ENCODE measurements at places on chromosomes 7 and 10.

- no peak for DNase-seq
- no peak overlapping the region for H3K4me3 ChIP-seq
- no peaks in the 10 kb centered on the region for H3K27me3 ChIP-seq
- H3K36me3 ChIP-seq = no peaks in the 10 kb centered on the region
- no peaks in the 10 kb centered on the region for H3K4me1 ChIP-seq
- no peak overlapping the region for H3K27ac ChIP-seq
These were observed 39.1 kb downstream of the WNT2 start for GRCh38 chr7:117283779-117284178.

DNA sequence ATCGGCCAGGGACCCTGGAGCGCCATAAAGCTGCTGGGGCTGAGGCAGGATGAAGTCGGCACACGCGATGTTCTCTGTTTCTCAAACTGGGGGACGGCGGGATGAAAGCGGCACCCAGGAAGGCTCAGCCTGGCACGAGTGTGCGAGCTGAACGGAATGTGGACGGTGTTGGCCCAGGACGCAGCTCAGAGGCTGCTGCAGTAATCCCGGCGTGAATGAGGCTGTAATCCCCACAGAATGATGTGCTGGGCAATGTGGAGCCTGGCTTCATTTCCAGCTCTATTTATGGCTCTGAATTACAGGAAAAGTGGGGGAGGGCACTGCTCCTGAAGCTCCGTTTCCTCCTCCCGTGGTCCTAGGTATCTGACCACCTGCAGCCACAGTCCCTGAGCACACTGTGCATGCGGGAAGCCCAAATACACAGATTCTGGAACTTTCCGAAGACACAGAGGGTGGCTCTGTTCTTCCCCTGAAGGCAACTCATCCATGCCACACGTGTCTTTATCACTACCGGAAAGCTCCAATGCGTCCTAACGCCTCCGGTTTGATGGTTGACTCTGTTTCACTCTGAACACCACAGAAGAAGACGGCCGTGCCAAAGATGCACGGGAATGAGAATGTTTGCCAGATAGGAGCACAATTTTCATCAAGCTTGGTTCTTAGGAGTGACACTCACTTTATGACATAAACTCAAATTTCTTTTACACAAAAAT, 37.6 kb downstream of the KLF6 start:
- H3K27ac ChIP-seq = no peak overlapping the region
- no peaks in the 10 kb centered on the region for H3K36me3 ChIP-seq
- no peak for DNase-seq
- no peaks in the 10 kb centered on the region for H3K4me1 ChIP-seq
- H3K27me3 ChIP-seq = no peaks in the 10 kb centered on the region
- no peak overlapping the region for H3K4me3 ChIP-seq

DNA sequence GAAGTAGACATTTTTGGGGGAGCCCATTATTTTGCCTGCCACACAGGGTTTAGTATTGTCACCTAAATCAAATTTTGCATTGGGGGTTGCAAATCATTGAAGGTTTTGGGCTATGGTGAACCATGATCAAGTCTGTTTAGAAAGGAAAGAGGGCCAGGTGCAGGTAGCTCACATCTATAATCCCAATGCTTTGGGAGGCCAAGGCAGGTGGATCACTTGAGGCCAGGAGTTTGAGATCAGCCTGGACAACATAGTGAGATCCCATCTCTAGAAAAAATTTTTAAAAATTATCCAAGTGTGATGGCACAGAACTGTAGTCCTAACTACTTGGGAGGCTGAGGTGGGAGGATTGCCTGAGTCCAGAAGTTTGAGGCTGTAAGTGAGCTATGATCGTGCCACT, 31.2 kb downstream of the KAT6B start:
- no peak overlapping the region for H3K4me3 ChIP-seq
- H3K27me3 ChIP-seq = no peaks in the 10 kb centered on the region
- DNase-seq = no peak
- peaks cover 2% of the 10 kb centered on the region for H3K4me1 ChIP-seq
- no peaks in the 10 kb centered on the region for H3K36me3 ChIP-seq

DNA sequence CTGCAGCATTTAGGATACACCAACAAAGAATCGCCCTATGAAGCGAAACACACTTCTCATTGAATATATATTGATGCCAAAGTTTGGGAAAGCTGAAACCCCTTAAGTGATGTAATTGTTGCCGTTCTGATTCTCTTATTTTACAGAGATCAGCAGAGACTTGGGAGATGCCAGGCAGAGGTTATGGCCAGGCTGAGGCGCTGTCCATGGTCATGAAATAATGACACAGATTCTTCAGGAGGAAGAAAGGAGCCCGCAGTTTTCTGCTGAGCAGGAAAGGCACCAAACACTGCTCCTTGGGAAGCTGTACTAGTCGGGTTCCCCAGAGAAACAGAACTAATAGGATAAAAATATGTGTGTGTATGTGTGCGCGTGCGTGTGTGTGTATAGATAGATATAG, 566.0 kb downstream of the CALN1 start:
- H3K27me3 ChIP-seq = no peaks in the 10 kb centered on the region
- H3K4me1 ChIP-seq = no peaks in the 10 kb centered on the region
- H3K4me3 ChIP-seq = no peak overlapping the region
- DNase-seq = no peak

DNA sequence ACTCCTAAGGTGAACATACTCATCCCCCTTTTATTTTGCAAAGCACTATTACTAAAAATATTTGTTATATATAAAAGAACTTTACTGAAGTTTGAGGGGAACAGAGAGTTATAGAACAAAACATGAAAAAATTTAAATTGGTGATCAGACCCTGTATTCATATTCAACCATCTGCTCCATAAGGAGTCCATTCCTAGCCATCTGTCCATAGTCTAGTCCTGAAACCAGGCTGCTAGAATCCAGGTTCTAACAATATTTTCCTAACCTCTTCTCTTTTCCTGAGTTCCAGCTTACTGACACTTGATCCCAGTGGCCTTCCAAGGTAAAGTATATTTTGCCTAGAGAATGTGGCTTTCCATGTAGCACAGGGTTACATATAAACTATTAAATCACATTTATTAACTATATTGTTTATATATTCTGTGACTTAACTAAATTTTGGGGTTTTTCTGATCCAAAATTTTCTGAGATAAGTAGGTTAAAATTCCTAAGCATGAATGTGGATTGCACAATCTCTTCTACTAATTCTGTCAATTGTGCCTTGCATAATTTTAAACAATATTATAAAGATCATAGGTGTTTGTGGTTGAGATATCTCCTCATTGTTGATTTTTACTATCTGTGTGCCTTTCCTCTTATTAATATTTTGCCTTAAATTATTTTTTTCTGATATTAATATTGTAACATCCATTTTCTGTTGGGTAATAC, 137.6 kb upstream of the MAGI2 start:
- no peaks in the 10 kb centered on the region for H3K27me3 ChIP-seq
- H3K36me3 ChIP-seq = no peaks in the 10 kb centered on the region
- H3K4me1 ChIP-seq = no peaks in the 10 kb centered on the region
- no peak overlapping the region for H3K4me3 ChIP-seq
- H3K27ac ChIP-seq = no peak overlapping the region

- no peaks in the 10 kb centered on the region for H3K4me1 ChIP-seq
- no peaks in the 10 kb centered on the region for H3K36me3 ChIP-seq
- H3K4me3 ChIP-seq = no peak overlapping the region
- H3K27me3 ChIP-seq = no peaks in the 10 kb centered on the region
These were observed 133.5 kb downstream of the ST7 start for GRCh38 chr7:117086788-117087187.

DNA sequence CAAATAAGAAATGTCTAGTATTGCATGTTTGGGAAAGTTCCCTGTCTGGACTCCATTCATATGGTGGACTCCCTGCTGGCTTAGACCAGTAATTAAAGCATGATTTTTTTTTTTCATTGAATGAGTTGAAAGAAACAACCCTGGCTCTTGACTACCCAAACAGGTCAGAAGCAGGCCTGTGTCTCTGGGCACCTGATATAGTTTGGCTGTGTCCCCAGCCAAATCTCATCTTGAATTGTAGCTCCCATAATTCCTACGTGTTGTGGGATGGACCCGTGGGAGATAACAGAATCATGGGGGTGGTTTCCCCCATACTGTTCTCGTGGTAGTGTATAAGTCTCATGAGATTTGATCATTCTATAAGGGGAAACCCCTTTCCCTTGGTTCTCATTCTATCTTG, 206.2 kb downstream of the TMEM178B start:
- H3K27ac ChIP-seq = no peak overlapping the region
- no peaks in the 10 kb centered on the region for H3K36me3 ChIP-seq
- H3K4me3 ChIP-seq = no peak overlapping the region
- H3K4me1 ChIP-seq = no peaks in the 10 kb centered on the region

- no peak for DNase-seq
- no peaks in the 10 kb centered on the region for H3K27me3 ChIP-seq
- no peaks in the 10 kb centered on the region for H3K4me1 ChIP-seq
- no peak overlapping the region for H3K4me3 ChIP-seq
- no peaks in the 10 kb centered on the region for H3K36me3 ChIP-seq
These were observed 17.8 kb upstream of the REEP3 start for GRCh38 chr10:63503395-63503794.

- no peak for DNase-seq
- H3K4me1 ChIP-seq = no peaks in the 10 kb centered on the region
These were observed 322.1 kb downstream of the DNAJB6 start for GRCh38 chr7:157658851-157659412.

- H3K36me3 ChIP-seq = no peaks in the 10 kb centered on the region
- no peaks in the 10 kb centered on the region for H3K4me1 ChIP-seq
- no peak overlapping the region for H3K27ac ChIP-seq
- no peak for DNase-seq
- no peaks in the 10 kb centered on the region for H3K27me3 ChIP-seq
These were observed 737.9 kb downstream of the INHBA start for GRCh38 chr7:40965016-40965415.

DNA sequence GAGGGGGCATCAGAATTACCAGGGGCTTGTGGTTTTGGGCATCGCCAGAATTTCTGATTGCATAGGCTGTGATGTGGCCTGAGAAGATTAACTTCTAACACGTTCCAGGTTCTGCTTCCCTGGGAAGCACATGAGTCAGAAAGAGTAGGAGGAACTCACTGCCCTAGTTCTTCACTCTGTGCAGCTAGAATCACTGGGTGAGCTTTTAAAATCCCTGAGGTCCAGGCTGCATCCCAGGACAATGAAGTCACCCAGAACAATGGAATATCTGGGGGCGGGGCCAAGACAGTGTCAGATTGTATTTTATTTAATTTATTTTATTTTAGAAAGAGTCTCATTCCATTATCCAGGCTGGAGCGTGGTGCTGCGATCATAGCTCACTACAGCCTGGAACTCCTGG, 636.5 kb downstream of the CALN1 start:
- no peak overlapping the region for H3K4me3 ChIP-seq
- H3K36me3 ChIP-seq = no peaks in the 10 kb centered on the region
- no peak for DNase-seq
- no peaks in the 10 kb centered on the region for H3K27me3 ChIP-seq
- H3K27ac ChIP-seq = no peak overlapping the region

DNA sequence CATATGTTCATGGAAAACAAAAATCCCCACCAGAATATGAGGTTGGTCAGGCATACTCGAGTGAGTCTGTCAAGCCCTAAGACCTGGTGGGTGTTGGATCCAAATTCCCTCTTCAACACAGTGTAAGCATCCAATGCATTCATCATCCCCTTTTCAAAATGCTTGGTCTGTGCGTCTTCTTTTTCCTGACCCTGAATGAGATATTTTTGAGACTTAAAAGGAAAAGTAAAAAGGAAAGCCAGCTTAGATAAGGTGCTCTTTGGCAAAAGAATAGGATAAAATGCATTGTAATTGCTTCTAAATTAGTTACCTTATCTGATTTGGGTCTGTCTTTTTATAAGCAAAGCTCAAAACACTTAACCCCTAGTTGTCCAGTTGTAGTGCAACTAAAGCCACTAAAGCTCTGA, 331.5 kb downstream of the PTEN start:
- H3K36me3 ChIP-seq = no peaks in the 10 kb centered on the region
- no peak overlapping the region for H3K27ac ChIP-seq
- no peak for DNase-seq

DNA sequence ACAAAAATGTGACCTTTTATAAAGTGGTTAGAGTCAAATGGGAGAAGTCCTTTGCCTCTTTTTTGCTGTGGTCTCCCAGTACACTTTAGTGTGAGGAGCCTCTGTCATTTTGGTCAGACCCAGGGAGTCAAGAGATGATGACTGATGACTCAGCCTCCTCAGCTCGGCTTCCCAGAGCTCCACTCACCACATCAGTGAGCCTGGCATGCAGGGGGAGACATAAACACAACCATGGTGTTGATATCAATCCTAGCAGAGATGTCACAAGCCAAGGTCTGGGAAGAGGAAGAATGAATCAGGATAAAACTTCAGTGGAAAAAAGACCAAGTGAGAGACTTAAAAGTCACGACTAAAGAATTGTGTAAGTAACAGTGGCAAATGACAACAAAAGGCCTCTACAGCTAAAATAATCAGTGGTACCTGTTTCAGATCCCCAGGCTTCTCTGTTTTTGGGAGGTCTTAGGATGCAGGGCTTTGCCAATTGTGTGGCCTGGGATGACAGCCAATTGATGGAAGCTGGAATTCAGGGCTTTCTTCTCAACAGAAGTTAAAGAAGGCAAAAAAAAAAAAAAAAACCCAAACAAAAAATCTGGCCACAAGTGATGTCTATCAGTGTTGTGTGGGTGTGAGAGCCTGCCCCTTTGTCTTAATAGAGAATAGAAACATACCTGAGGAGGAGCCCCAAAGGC, 50.2 kb downstream of the TFAM start:
- no peaks in the 10 kb centered on the region for H3K27me3 ChIP-seq
- DNase-seq = no peak
- H3K27ac ChIP-seq = no peak overlapping the region
- H3K36me3 ChIP-seq = no peaks in the 10 kb centered on the region
- H3K4me1 ChIP-seq = no peaks in the 10 kb centered on the region
- H3K4me3 ChIP-seq = no peak overlapping the region

DNA sequence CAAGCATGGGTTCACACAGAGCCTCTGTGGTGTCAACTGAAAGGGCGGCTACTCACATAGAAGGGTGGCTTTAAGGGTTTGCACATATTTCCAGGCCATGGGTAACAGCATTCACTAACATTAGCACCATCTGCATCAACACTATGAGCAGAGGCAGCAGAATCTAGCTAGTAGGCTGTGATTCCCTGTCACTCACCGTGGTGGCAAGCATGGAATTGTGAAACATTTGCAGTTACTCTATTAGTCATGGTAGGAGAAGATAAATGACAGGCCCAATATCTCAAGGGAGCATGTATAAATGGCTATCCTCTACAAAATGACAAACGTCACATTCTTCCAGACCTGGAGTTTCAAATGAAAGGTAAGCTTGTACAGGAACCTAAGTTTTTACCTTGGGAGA, 32.2 kb upstream of the CUBN start:
- DNase-seq = no peak
- no peak overlapping the region for H3K4me3 ChIP-seq
- no peaks in the 10 kb centered on the region for H3K27me3 ChIP-seq
- no peaks in the 10 kb centered on the region for H3K4me1 ChIP-seq

DNA sequence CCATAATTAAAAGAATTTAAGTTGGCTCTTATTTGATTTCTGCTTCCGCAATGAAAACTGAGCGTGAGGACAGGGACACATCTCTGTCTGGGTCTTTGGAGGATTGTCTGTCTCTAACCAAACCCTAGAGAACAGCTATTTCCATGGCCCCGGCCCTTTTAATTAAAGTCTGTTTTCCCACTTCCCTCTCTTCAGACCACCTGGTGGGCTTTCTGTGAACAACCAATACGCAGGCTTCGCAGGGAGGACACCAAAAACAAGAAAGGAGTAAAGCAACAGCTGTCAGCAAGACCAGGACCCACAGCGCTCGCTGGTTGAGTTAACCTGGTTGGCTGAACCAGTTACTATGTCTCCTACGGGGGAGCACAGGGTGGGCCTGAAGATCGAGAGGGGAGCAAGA, 217.1 kb upstream of the FRMD4A start:
- H3K27me3 ChIP-seq = no peaks in the 10 kb centered on the region
- no peak for DNase-seq
- no peaks in the 10 kb centered on the region for H3K36me3 ChIP-seq
- H3K4me3 ChIP-seq = no peak overlapping the region
- no peak overlapping the region for H3K27ac ChIP-seq

Measured in iPS DF 6.9 (cell line).